ENCODE measurements at places on chromosomes 12 and 14.

DNA sequence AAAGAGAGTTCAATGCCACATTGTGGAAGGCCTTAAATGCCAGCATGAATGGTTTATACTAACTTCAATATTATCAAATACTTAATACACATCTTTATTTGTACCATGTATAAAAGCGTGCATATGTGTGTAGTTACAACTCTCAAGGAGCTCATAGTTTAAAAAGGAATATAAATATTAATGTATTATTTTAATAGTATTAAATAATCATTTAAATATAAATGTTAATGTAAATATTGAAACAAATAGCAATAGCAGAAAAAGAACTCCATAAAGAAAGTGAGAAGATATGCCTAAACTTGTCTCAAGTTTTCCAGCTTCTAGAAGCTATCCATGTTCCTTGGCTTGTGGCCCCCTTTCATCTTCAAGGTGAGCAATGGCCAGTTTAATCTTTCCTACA is 182.0 kb downstream of the FOXA1 start:
- DNase-seq = no peak

GRCh38 chr12:12777092-12777491 is 8.4 kb upstream of the APOLD1 start:
- no peak for DNase-seq

GRCh38 chr12:91387461-91388134 is 205.0 kb upstream of the DCN start:
- DNase-seq = no peak

GRCh38 chr14:64465191-64465822 is at the start of gene AKAP5:
TSS of gene AKAP5 (plus strand) at chr14:64465499. CDS start at chr14:64468395, 2,896 bp downstream.
- DNase-seq = peak; percentile 48

DNA sequence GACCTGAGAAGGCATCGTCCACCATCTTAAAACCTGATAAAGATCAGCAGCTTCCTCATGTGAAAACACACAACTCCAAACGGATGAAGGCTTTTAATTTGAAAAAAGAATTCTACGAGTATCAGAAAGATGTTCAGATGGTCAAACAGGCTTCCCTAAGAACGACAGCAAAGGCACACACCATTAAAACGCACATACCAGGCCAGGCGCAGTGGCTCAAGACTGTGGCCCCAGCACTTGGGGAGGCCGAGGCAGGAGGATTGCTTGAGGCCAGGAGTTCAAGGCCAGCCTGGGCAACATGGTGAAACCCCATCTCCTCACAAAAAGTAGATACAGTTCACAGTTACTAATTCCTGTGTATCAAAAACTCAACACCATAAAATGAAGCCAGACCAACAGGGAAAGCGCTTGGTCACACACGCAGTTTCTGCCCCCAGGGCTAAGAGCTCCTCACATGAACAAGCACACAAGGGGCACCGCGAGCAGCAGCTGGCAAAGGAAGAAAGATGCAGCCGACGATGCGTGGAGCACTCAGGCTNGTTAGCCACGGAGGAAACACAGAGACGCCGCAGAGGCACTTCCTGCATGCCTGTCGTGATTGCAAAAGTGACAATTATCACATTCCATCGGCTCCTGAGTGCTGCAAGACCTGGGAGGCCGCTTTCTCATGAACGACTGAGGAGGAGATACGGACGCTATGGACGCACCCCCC is 78.0 kb downstream of the NOC4L start:
- no peak for DNase-seq

- DNase-seq = no peak
These were observed 496.9 kb upstream of the TMEM132C start for GRCh38 chr12:127770118-127770517.

DNA sequence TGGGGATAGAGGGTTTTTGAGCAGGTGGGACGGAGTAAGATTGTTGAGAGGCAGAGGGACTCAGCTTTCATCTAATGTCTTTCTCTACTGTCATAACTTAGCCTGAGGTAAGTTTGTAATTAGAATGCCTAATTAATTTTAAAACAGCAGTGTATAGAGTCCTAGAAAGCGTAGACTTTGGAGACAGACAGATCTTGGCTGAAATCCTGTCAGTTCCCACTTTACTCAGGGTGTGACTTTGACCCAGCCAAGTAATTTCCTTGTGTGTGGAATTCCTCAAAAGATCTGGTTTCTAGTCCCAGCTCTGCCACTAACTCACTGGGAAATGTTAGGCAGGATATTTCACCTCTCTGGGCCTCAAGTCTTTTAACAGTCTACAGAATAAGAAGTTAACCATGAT is 74.3 kb downstream of the SLC25A21 start:
- DNase-seq = no peak

- DNase-seq = no peak
These were observed 22.9 kb downstream of the C12orf50 start for GRCh38 chr12:88006351-88006750.

- no peak for DNase-seq
These were observed 6.0 kb downstream of the PLD4 start for GRCh38 chr14:104930526-104931303.

GRCh38 chr12:39007619-39008018 is 102.2 kb upstream of the CPNE8 start:
- DNase-seq = no peak

DNA sequence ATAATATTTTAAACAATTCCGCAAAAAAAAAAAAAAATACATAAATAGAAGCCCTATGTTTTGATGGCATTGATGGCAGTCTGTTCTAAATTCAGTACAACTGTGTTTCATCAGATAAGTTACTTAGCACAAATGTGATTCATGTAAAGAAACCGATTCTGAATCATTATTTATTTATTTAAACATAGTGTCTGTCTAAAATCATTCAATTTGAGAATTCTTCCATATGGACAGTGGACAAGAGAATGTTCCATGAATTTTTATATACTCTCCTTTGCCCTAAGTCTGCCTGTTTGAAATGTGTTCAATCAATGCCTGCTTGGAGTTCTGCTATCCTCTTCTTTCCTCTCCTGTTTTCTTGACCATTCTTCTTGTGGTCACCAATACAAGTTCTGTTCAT is 126.5 kb downstream of the PDE3A start:
- no peak for DNase-seq

GRCh38 chr14:100581228-100582145 is 5.7 kb downstream of the BEGAIN start:
- DNase-seq = no peak

DNA sequence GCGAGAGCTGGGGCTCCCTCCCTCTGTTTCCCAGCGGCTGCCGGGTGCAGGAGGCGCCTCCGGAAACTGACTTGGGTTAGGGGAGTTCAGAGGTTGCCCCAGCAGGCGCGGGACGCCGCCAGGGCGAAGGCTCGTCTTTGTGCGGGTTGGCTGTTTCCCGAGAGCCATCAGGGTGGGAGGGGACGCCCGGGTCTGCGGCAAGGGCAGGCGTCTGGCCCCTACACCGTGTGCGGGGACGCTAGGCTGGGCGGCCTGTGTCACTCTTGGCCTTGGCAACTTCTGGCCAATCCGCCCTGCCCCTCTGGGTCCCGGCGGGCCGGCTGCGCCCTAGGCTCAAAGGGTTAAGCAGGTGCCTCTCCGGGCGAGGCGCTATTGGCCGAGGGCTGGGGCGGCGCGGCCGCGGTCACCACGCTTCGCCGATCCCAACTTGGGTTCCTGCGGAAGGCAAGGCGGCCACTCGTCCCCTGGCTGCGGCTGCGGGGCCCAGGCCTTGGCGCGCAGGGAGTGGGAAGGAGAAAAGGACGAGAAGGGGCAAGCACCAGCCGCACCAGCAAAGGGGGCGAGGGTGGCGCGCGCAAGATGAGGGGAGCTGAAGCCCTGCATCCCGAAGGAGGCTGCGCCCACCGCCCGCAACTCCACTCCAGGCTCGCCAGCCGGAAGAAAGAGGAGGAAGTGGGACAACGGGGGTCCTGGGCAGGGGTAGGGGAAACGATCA is 5.6 kb upstream of the NPAS3 start:
- no peak for DNase-seq

- no peak for DNase-seq
These were observed 73.0 kb downstream of the RMST start for GRCh38 chr12:97535582-97535981.

GRCh38 chr14:65151609-65151956 is 49.3 kb upstream of the MAX start:
- no peak for DNase-seq

DNA sequence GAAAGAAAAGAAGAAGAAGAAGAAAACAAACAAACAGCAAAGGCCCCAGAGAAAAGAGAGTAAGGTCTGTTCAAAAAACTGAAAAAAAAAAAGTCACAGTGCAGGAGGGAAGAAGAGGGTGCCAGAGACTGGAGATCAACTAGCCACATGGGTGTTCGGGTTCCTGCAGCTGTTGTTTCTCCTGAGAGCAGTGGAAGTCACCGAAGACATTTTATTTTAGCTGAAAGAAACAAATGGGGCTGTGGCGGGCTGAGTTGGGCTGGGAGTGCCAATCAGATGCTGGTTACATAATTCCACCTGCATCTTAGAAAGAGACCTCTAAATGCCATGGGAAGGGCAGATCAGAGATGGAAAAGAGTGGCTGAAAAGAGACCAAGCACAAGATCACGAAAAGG is 33.9 kb downstream of the ACTN1 start:
- DNase-seq = no peak

DNA sequence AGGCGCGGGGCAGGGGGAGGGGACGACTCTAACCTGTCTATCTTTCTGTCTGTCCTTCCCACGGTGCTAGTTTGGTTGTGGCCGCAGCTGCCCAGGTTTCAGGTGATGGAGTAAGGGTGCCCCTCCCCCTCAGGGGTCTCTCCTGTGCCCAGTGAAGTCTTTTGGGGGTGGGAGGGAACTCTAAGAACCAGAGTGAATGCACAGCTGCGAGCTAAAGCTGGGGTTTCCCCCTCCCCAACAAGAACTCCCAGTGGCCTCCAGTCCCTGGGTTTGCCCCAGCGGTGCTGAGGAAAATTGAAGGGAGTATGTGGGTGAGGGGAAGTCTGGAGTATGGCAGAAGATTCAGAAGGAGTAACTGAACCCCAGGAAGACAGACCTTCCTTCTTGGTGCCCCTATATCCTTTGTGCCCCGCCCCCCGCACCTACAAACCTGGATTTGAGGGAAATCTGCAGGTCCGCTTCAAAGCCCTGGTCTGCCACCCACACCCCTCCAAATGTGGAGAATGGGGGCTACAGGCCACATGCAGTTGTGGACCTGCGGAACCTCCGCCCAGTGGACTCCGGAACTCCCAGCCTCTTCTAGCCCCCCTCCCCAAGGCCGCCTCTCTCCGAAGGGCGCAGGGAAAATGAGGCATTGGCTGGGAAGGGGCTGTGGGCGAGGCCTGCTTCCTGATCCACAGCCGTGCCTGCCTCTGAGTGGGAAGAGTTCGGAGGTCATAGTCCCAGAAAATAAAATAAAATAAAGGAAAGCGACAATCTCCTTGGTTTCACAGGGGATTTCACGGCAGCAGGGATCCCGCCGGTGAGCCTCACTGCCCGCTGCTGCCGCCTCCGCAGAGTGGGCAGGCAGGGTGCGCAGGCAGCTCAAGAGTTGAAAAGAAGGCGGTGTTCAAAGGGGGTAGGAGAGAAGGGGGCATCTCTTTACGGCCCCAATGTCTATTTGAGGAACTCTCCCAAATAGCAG is 3.4 kb upstream of the HOXC9 start:
- DNase-seq = no peak

DNA sequence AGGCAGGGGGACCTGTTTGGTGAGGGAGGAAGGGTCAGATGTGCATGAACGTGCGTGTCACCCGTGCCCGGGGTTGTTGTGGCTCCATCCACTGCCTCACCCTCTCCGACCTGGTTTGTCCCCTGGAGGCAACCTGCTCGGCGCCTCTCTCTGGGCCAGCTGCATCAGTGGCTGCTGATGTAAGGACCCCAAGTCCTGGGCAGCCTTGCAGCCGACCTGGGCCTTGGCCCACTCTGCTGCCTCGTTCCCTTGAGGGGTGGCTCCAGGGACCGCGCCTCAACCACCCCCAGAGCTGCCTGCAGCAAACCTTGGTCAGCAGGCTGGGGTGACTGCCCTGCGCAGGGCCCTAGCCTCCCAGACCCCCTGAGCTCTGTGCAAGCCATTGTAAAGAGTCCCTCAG is 351.7 kb downstream of the TMEM121 start:
- DNase-seq = no peak

DNA sequence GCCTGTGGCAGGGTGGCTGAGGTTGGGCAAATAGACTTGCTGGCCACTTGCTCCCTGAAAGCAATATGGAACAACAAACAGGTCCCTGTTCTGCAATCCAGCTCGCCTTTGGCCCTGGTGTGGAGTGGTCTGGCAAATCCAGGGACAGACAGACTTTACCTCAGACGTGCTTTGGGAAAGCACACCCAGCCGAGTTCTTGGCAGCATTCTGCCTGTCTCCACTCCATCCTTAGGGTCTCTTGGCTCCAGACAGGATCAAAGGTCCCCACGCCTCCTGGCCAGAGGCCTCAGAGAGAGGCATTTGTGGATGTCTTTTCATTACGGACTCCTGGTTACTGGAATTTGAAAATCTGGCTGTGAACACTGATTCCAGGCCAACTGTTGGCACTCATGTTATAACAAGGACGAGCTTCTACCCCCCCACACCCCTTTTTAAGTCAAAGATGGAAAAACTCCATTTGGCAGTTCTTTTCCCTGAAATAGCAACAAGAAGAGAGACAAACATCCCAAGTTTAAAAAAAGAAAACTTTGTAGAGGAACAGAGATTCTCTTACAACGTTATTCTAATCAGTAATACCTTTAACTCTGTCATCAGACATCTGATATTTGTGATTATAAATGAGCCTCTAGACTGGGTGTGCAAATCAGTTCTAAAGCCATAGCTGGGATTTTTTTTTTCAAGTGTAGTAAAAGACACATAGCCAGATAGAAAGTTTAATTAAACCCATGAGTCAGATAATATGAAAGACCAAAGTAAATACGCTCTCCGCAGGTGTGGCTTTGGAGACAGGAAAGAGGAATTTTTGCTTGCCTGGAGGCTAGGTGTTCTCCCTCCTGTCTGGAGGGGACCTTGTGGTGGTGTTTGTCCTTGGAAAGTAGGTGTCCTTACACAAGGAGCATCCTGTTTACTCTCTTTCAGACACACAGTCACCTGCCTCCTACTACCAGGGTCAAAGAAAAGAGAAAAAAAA is 60.7 kb downstream of the GALNT8 start:
- DNase-seq = no peak

- DNase-seq = no peak
These were observed 11.6 kb downstream of the ZNF219 start for GRCh38 chr14:21086908-21087293.

DNA sequence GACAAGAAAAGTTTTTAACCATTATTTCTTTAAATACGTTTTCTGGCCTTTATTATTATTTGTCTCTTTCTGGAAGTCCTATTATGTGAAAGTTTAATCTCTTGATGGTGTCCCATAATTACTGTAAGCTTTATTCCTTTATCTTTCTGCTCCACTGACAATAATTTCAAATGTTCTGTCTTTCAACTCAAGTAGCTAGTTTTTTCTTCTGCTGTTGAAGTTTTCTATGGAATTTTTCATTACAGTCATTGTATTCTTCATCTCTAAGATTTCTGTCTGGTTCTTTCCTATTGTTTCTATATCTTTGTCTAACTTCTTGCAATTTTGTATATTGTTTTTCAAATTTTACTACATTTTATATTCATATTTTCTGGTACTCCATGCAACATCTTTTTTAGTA is 173.6 kb upstream of the MGAT4C start:
- DNase-seq = no peak

GRCh38 chr12:66859751-66860440 is 181.0 kb upstream of the GRIP1 start:
- DNase-seq = no peak

- no peak for DNase-seq
These were observed 449.9 kb downstream of the LRIG3 start for GRCh38 chr12:58470266-58471010.

- no peak for DNase-seq
These were observed 25.6 kb upstream of the FGF6 start for GRCh38 chr12:4471256-4471655.

All from activated gamma-delta T cell treated with anti-CD3 and anti-CD28 coated beads, Interleukin-2, amount 50 U/mL, for 16 hours (primary cell).